HS-27A (cell line): ENCODE measurements at places on chromosomes 5 and 9.
A peak's percentile ranks its signal among the peaks of the same experiment; 100 is the strongest.

- DNase-seq = no peak
These were observed 553.1 kb upstream of the TUSC1 start for GRCh38 chr9:26231391-26231790.

- no peak for DNase-seq
These were observed 592.8 kb downstream of the CSNK1G3 start for GRCh38 chr5:124104821-124105220.

DNA sequence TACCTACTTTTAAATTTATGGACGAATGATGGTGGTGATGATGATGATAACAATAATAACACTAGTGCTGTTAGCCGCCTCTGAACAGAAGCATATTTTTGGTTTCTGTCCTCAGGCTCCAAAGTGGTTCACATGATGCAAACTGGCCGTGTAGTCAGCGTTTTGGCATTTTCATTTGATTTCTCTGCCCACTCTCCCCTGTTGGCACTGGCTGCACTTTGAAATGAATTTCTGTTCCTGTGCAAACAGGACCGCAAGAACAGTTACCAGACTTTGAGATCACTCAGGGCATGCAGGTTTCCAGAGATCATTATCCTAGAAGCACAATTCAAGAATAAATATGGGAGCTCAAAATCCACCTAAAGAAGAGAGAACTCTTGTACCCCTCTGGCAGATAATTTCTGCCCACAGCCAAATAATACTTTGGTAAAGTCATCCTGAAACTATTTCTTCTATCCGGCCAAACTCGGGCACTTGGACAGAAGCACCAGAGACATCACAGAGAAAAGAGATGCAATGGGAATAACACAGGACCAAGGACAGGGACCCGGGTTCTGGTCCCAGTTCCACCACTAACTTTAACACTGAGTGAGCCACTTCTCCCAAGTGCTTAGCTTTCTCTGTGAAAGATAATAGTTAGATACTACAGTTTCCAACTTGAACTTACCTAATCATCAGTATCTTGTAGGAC, 201.7 kb upstream of the PTGER4 start:
- DNase-seq = peak; percentile 88

DNA sequence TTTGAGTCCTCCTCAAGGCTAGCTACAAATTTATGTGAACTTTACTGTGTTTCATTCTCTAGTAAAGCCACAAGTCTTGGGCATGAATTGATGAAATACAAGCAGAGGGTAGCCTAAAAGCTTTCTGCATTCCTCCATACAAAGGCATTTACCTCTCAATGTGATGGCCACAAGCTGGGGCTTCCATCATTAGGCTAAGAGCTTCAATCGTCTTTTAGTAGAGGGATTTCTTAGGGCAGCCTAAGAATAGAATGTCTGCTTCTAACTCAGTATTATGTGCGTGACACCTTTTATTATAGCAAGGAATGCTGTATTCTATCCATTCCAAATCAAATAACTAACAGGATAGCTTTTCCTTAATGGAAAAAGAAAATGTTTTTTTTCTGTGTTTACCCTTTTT, 3.7 kb downstream of the PLAC8L1 start:
- DNase-seq = no peak

DNA sequence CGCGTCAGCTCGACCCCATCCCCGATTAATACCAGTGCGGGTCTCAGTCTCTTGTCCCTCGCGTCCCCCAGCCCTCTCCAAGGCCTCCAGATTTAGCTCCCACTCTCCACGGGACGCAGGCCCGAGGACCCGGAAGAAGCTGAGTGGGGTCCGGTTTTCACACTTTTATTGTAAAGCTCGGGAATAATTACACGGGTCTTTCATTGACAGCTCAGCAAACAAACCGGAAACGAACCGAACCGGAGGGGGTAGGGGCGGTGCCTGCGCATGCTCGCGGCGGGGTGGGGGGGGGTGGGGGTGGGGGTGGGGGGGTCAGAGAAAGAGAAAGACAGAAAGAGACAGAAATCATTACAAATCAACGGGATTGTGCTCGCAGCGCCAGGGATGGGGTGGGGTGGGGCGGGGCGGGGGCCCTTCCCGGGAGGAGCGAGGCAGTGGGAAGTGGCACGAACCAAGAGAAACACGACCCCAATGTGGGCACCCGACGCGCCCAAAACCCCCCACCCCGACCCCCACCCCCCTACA, 27.9 kb downstream of the PCDH1 start:
- DNase-seq = no peak

GRCh38 chr5:170769246-170769645, 14.3 kb upstream of the GABRP start:
- DNase-seq = no peak

- peak; percentile 91 for DNase-seq
These were observed at the start of the genes GIN1 and PPIP5K2 for GRCh38 chr5:103119765-103120606. Gene GIN1 (minus strand): TSS chr5:103120138. CDS start chr5:103108707, 11,431 bp downstream. Gene PPIP5K2 (plus strand): TSS chr5:103120301. CDS start chr5:103129590, 9,289 bp downstream.

DNA sequence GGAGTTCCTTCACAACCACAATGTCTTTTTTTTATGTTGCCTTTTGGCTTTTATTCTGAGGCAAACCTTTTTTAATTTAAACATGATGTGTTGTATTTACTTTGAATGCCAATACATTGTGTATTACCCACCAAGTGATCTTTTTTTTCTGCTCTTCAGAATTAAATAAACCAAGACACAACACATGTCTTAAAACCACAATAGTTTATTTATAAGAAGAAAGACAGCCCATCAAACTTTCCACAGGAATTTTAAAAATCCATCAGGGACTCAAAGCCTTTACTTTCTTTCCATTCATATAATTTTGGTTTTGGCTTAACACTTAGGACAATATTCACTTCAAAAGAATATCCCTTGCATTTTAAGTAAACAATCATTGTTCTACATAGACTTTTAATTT, 321.8 kb upstream of the MEF2C start:
- DNase-seq = no peak

DNA sequence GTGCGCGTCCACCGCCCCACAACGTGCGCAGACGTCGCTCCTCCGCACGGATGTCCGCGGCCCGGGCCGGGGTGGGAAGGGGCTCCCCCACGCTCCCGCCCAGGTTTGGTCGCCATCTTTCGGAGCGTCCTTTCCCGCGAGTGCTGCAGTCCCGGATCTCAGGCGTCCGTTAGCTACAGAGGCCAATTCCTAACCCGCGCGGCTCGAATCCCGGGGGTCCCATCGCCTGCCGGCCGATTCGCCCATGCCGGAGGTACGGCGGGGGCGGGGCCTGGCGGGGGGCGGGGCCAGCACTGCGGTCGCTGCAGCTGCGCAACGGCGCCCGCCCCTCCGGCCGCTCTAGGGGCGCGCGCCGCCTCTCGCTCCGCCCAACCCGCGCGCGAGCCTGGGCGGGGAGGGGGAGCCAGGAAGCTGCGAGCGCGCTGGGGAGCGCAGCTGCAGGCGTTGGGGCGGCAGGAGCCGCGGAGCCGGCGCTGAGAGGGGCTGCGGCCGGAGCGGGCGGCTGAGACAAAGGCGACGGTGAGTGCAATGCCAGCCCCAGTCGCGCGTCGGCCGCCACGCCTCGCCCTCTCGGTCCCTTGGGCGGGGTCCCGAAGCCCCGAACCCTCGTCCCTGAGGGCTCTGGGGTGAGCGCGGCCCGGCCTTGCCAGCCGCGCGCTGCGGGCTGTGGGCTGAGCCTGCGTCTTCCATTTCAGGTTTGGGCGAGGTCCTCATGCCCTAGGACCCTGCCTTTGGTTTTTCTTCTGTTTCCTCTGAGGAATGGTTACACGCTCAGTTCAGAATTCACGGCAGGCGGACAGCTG, at the start of gene CDC42SE2:
Gene CDC42SE2 (plus strand): TSS at position 406 of the 803 bp plus-strand sequence. CDS start 95,441 bp downstream, outside the sequence.
- no peak for DNase-seq

DNA sequence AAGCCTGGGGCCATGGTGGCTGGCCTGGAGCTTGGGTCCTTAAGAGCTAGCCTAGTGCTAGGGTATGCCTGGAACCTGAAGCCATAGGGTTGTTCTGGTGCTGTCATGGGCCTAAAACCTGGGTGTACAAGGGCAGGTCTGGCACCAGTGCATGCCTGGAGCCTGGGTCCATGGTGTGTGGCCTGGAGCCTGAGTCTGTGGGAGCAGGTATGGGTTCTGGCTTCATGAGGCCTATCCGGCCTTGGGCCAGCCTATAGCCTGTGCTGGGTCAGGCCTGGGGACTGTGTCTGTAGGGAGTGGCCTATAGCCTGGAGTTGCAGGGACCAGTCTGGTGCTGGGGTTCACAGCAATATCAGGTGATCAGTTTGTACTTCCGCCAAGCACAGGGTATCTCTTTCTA, 347.2 kb upstream of the MEF2C start:
- no peak for DNase-seq

DNA sequence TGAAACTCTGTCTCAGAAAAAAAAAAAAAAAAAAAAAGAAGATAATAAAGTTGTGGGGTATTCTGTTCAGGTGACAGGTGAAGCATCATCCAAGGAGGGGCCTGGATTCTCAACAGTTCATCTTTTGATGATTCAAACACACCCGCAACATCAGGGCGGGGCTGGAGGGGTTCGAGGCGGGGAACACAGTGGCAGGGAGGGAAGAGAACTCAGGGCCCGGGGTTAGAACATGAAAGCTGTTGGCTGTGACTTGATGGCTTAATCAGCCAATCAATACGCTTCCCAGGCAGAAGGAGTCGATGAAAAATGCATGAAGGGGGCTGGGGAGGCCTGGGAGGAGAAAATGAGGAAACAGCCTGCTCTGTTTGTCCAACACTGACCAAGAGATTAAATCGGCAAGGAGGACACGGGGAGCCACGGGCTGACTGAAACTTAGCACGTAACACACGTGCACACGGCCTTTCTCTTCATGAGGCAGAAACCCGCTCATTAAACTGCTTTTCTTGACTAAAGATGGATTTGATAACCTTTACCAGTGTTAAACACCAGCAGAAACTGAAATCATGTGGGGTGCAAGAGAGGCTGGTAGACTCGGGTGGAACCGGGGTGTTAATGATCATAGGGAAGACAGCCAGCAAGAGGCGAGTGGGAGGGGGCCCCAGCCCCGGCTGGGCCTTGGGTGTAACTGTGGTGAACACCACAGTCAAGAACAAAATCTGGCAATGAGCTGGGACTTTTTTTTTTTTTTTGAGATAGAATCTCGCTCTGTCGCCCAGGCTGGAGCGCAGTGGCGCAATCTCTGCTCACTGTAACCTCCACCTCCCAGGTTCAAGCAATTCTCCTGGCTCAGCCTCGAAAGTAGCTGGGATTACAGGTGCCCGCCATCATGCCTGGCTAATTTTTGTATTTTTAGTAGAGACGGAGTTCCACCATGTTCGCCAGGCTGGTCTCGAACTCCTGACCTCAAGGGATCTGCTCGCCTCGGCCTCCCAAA, 105.7 kb upstream of the RAPGEF1 start:
- no peak for DNase-seq

DNA sequence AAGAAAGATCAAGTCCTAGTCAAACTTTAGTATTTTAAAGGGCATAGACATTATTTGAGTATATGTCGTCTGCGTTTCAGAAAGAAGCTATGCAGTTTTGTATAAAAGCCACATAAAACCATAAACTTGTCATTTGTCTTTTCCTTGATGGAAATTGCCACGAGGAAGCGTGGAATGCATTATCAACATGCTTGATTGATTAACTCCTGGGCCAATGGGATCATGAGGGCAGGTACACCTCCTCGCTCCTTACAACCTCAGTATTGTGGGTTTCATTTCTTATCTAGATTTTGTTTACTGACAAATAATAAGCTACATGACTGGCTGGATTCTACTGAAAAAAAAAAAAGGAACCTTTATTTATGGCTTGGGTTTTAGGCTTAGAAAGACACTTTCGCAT, 122.5 kb upstream of the RFX3 start:
- DNase-seq = no peak

- no peak for DNase-seq
These were observed 34.8 kb upstream of the CDH6 start for GRCh38 chr5:31158686-31159085.

DNA sequence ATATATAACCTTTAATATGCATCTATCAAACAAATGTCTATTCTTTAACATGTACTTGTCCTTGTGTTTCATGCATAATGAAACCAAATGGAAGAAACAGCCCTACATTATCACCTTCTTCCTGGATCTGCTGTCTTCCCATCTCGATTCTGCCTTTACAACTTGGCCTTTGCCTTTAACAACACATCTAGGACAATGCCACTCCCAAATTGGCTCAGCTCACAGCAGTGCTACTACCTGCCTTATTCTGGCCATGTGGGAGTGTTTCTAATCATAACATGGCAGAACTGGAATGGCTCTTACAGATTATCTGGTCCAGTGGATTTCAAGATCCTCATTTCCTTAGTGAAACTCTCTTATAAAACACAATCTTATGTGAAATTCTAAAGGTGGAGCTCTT, 176.5 kb downstream of the CARTPT start:
- no peak for DNase-seq

DNA sequence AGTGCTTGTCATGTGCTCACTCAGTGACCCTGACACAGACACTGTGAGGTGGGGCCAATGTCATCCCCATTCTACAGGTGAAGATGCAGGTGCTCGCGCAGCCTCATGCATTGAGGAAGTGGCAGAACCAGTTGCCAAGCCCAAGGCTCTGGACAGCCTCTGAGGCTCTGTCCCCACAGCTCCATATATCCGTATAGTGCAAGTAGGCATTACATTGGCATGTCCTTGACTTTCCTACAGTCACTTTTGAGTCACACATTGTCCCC, 58.8 kb upstream of the ANGPTL2 start:
- no peak for DNase-seq

DNA sequence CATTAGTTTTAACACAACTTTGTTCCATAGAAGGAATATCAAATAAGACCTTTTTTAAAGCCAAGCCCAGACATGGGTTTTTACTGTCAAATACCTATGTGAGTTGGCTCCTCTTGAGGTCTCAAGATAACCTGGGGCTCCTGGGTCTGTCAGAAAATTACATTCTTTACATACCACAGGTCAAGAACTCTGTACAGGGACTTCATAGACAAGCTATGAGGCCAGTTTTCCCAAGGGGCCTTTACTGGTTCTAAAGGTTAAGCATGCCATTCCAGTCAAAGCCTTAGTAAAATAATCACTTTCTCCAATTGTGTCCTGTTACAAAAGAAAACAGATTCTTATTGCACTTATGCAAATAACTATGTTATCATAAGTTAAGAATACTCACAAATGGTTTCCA, 15.5 kb upstream of the SMC2 start:
- DNase-seq = no peak

- DNase-seq = no peak
These were observed 9.7 kb downstream of the CDC37L1 start for GRCh38 chr9:4689021-4689420.

GRCh38 chr5:132272311-132273210, 15.1 kb downstream of the PDLIM4 start:
- no peak for DNase-seq

GRCh38 chr5:159003045-159004030, 96.4 kb downstream of the EBF1 start:
- DNase-seq = no peak

DNA sequence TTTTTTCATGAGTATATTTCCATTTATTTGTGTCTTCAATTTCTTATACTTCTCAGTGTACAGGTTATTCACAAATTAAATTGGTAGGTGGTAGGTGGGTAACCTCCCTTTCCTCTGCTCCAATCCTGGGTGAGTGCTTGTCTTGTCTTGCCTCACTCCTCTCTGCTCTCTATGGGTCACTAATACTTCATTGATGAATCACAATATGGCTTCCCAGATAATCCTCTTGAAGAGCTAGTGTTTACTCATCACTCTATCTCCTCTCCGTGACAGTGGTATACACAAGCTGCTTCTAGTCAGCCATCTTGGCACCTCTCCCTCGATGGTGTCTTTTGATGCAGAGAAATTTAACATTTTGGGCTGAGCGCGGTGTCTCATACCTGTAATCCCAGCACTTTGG, 331.8 kb upstream of the NMUR2 start:
- DNase-seq = no peak
